ENCODE measurements at places on chromosomes 1 and 21.

- DNase-seq: no peak
Observed at GRCh38 chr1:172397633-172398032, 22.9 kb upstream of the C1orf105 start.

DNA sequence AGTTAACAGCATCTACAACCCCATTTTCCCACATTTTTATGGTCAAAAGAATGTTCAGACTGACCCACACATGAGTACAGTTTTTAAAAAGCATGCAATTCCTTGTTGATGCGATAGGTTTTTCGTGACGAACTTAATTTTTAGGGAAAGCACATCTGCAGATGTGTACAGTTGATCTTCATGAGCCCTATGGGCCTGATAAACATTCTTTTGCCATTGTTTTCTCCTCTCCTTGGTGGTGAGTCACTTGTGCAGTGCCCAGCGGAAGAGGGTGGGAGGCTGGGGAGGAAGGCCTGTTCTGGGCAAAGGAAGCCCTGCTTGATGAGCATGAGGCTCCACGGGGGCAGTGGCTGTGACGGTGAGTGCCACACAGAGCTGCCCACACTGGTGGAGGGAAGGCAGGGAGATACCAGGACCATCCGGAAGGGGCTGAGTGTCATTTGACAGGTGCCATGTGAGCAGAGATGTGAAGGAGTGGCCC lies 5.3 kb downstream of the ARF1 start:
- DNase-seq: no peak

- DNase-seq: no peak
Observed at GRCh38 chr21:16117331-16117730, 387.5 kb downstream of the USP25 start.

GRCh38 chr1:50108497-50109059 lies at the start of gene ELAVL4:
ELAVL4 (plus strand) TSS chr1:50108920; CDS start chr1:50109190, 270 bp downstream.
- no peak for DNase-seq

DNA sequence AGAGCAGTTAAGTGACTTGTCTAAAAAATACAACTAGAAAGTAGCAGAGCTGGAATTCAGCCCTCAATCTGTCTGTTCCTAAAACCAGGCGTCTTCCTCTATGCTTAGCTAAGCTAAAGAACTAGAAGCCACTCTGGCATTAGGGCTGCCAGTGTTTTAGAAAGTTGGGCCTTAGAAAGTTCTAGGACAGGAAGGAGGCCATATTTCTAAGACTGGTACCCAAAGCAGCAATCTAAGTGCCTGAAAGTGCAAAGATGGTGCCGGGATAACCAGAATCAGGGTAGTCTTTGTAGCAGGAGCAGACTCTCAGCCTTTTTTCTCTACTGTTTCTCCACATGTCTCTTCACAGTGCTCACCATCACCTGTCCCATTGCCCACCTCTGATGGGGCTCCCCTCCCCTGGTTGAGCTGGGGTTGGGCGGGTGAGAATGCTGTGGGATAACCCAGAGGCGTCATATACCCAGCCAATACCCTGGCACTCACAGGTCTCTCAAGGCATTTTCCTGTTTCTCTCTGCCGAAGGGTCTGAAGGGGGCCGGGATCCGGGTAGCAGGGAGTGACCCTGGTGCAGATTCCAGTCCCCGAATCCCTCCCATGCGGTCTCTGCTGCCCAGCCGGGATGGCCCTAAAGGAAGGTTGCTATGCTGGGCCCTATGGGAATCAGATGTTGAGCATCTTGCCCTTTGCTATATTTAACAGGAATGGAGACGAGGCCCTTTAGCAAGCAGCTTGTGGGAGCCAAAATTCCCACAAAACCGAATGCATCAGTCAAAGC lies 1.1 kb upstream of the RCSD1 start:
- DNase-seq: peak; percentile 70

GRCh38 chr1:185864331-185864730 lies 130.1 kb downstream of the HMCN1 start:
- no peak for DNase-seq
